Stimulated activated CD8-positive, alpha-beta memory T cell treated with anti-CD3 and anti-CD28 coated beads, Interleukin-15, amount 100 ng/mL, for 24 hours (primary cell): ENCODE measurements at places on chromosomes 11 and 22.

DNA sequence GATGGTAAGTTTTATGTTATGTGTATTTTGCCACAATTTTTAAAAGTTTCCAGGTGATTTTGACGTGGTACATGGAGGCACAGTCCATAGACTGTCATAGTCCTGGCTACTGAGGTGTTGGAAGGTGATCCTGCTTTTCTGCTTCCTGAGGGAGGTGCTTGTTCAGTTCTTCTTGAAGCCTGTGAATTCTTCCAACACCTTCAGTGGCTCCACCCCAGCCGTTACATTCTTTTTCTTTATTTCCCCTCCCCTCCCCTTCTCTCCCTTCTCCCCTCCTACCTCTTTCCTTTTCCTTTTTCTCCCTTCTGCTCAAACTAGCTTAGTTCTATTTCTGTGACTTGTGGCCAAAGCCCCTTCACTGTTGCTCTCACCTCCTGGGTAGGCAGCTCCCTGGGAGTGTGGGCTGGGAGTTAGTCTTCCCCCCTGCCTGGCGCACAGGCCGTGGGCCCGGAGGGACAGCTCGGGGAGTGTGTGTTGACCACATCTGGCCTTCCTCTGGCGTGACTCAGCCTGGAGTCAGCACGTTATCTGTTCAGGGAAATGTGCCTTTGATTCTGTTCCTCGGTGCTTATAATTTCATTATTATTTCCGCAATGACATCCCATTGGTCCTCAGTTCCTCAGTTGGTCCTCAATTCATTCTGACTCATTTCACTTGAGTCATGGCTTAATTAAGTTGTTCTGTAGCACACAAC is 566.2 kb downstream of the TBC1D22A start:
- DNase-seq: no peak

DNA sequence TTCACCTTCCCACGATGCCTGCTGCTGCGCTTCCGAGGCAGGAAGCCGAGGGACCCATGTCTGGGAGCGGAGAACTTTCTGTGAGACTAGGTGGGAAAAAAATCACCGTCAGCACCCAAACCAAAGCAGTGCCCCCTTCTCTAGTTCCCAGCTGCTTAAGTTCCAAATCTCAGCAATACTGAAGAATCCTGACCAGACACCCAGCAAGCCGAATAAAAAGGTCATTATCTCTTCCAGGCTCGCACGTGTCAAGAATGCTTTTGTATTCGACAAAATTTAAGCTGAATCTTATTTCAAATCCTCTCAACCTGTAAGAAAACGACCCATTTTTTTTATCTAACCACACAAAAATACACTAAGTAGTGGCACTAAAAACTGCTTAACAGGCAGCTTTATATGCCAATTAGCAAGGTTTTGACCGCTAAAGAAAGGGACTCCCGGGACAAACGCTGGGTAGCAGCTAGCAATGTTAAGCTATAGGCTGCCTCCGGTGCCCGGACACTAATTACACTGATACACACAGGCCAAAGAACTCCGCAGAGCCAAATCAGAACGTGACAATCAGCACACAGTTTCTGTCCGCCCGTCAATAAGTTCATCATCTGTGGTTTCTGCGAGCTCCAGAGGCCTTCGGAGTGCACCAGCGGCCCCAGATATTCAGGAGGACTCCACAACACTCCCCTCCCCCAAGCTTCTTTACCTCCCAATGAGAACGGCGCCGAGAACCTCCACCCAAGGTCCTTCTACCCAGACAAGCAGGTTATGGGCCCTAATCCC is 728 bp downstream of the RPL3 start:
- no peak for DNase-seq

- DNase-seq: peak; percentile 74
Measured at GRCh38 chr22:25057013-25057881, 104.7 kb downstream of the KIAA1671 start.

GRCh38 chr11:46914910-46915309 is 3.4 kb downstream of the LRP4 start:
- no peak for DNase-seq

GRCh38 chr11:118215262-118215661 is 9.5 kb downstream of the JAML start:
- no peak for DNase-seq

GRCh38 chr11:9386901-9387300 is 2.4 kb downstream of the IPO7 start:
- DNase-seq: no peak

DNA sequence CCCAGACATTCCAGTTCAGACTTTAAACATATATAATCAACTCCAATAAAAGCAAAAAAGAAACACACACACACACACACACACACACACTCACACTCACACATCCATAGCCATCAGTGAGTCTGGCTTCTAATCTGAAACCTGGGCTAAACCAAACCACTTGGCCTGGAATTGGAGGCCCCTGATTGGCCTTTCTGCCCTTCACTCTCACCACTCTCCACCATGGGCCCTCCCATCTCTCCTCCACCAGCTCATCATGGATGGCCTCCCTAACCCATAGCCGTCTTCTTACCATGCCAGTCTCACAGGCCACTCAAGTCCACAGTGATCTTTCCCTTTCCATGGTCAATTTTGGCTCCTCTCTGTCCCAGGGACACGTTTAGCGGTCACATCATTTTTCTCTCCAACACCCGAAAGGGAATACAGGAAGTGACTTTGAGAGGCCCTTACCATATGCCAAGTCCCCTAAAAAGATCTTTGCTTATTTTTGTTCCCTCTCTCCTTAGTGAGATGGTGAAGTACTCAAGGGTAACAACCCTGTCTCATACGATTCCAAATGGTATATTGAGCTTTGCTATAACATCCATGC is 66.6 kb downstream of the ENDOD1 start:
- DNase-seq: no peak
